CD4-positive, alpha-beta T cell treated with Interleukin-1 beta for 1 hour (primary cell): ENCODE measurements at places on chromosomes 7 and 10.

DNA sequence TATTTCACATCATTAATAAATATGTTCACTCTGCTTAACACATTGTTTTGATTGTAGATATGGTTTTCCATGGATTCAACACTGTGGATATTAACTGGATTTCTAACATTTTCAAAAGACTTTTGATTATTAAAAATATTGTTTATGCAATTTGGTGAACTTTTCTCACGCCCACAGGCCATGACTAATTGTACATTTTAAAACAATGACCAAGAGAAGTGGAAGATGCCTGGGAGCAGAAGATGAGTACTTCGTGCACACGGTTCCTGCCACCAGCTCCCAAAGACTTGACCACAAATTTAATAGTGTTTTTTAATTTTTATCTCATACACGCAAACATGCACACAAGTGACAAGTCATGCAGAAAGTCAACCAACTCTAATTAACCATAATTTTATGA is 451.0 kb upstream of the ADARB2 start:
- DNase-seq = no peak

GRCh38 chr10:22333167-22333974 is 11.9 kb upstream of the SPAG6 start:
- DNase-seq = no peak

GRCh38 chr7:99344061-99344647 is 18.5 kb downstream of the ARPC1A start:
- no peak for DNase-seq

DNA sequence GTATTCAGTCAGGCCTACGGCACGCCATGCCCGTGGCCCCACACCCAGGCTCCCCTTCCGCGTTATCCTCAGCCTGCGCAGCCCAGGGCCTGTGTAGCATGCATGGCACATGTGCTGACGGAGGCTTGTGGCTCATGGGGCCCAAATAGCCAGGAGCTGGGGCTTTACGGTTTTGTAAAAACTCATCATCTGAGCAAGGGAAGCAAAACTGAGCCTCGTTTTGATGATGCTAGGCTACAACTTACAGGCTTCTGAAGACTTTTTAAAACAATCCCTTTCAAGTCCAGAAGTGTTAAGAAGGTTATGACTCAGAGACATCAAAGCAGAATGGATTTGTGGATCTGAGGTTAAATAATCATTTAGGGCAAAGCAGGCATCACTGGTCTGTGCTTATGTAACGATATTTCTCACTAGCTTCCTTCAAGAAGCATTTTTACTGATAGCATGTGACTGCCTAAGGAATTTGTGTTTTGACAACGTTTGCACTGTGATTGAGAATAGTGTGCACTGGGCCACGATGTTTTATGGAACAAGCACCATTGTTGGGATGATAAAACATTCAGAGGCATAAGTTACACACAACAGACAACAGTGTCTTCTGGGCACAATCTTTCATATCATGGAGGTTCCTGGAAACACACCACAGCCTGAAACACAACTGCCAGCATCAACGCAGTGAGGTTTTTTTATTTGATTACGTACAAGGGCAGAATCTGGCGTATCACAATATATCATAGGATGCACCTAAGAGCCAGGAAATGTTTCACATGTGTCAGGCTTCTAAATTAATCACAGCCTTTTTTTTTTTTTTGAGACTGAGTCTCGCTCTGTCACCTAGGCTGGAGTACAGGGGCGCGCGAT is 274.3 kb downstream of the CCDC3 start:
- DNase-seq = no peak

DNA sequence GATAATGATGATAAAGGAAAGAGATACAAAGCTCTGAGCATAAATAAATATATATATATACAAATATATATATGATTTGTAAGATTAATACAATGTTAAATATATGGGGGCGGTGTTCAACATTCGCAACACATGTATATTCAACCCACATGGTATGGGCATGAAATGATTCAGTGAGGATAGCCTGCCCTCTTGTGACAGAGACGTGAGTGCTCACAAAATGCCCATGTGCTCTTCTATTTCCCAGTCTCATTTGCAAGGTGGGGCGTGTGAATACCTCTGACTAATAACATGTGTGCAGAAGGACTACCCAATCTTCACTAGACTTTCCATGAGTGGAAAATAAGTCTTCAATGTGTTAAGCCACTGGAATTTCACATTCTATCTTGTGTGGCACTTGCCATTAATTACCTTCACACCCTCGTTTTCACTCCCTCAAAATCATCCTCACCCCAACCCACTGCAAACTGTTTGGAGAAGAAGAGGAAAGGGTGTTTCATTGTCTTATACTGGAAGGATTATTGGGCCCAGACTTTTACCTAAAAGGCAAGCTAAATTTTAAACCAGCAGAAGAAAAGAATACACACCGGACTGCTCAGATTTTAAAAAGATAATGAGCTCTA is 26.9 kb downstream of the ASAH2 start:
- DNase-seq = peak; percentile 32

GRCh38 chr10:50576245-50576815 is 47.4 kb downstream of the SGMS1 start:
- DNase-seq = no peak

GRCh38 chr7:45984386-45985295 is 63.6 kb upstream of the IGFBP3 start:
- no peak for DNase-seq

DNA sequence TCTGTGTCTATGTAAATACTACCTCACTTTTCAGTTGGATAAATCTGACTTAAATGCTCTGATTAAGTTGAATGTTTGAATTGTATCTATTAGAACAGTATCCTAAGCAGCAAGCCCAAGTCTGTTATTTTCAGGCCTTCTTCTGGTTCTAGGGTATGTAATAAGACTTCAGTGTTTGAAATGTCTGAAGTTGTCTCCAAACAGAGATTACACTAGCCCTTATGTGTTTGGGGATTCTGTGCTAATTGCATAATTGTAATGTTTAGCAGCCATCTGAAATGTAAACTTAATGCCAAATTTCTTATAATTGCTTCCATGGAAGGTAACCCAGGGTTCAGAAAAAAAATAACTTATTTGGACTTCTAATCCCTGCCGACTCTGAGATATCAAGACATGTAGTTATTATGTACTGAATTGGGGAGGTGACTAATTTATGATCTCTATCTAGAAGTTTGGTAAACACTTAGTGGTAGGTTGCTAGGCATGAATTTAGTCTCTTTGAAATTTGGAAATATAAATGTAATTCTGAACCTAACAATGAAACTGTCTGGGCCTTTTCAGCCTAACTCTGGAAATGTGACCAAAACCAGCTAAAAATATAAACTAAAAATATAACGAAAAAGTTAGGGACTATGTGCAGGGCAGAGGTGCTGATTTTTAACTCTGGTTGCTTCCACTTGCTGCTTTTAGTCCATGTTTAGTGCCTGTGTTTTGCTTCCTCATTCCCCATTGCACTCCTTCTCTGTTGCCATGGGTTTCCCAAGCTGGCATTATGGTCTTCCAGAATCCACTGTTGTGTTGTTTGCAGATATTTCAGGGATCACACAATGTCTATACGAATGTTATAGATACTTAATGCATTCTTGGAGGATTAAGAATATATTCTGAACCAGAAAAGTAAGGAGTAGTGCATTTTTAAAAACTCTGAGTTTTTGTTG is 54.8 kb downstream of the MCU start:
- no peak for DNase-seq

GRCh38 chr10:114042895-114043531 is 653 bp upstream of the ADRB1 start:
- no peak for DNase-seq

DNA sequence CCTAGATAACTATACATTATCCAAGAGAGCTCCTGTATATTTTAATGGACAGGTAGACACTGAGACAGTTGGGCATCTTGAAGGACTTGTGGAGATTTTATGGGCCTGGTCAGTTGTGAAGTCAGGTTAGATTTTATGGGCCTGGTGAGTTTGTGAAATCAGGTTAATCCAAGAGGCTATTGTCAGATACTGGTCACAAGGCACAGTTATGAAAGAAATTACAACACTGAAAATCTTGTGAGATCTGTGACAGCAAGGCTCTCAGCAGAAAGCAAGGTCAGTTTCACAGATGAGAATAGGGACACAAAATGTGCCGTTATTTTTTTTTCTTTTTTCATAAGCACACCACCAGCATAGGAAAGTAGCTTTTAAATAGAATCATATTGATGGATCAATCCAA is 167.6 kb downstream of the VTI1A start:
- DNase-seq = no peak

- no peak for DNase-seq
Observed at GRCh38 chr10:88982366-88982765, 8.2 kb upstream of the FAS start.

- no peak for DNase-seq
Observed at GRCh38 chr7:25877802-25878789, 273.9 kb upstream of the NFE2L3 start.

GRCh38 chr10:3812141-3812540 is 27.1 kb upstream of the KLF6 start:
- DNase-seq = no peak
